ENCODE measurements at places on chromosomes 7 and 10.

GRCh38 chr10:83089335-83089734 is 1050.0 kb upstream of the GHITM start:
- no peak for DNase-seq

DNA sequence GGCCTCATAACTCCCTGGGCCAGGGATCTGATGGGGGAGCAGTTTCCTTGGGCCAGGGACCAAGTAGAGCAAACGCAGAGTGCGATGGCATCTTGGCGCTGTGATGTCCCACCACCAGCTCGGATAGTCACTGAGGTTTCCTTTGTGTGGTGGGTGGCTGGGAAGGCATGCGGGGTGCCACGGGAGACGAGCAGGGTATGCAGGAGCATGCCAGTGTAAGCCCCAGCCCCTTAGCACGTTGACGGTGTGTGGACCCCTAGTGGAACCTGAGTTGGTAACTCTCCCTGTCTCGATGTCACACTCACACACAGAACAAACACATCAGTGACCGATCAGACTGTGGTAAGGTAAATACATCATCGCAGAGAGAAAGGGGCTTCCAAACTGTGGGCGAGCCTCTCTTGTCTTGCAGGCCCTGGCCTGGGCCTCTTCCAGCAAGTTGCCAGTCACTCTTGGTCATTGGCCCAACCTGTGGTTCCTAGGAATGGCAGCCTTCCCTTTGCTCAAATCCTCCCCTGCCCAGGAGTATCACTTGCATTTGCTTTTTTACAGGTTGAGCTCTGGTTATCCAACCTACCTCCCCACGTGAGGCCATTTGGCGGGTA is 231.6 kb upstream of the GPR26 start:
- no peak for DNase-seq

DNA sequence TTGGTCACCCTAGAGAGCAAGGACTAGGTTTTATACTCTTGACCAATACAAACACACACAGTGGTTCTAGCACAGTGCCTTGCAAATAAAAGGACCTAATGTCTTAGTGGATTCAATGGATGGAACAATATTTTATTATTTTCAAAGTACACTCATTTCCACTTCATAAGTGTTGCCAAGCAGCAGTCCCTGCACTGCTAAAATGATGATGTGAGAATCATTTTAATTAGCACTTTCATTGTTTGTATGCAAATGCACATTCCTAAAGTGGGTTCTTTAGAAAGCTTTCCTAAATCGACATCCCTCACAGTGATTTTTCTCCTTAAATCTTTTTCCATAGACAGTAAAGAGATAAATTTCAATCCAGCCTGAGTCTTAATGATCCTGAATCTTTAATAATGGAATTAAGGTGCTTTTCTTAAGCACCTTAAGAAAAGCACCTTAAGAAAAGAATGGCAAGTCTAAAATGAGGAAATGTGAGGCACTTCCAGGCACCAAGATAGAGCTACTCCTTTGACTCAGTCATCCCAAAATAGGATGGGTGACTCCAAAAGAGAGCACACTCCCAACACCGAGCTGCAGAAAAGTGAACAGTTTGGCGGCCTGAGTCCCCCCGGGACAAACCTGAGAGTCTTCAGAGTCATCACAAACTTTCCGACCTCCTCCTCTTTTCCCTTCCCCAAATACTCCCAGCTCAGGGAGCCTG is 84.5 kb downstream of the SORBS1 start:
- DNase-seq, result peak; percentile 43

- no peak for DNase-seq
Measured at GRCh38 chr7:1368184-1368681, 91.0 kb downstream of the MICALL2 start.

- DNase-seq, result no peak
Measured at GRCh38 chr7:45328403-45328981, 170.9 kb downstream of the RAMP3 start.

GRCh38 chr7:124777268-124777667 is 11.7 kb upstream of the GPR37 start:
- DNase-seq, result no peak

GRCh38 chr7:47704936-47705335 is 123.0 kb upstream of the TNS3 start:
- DNase-seq, result no peak

DNA sequence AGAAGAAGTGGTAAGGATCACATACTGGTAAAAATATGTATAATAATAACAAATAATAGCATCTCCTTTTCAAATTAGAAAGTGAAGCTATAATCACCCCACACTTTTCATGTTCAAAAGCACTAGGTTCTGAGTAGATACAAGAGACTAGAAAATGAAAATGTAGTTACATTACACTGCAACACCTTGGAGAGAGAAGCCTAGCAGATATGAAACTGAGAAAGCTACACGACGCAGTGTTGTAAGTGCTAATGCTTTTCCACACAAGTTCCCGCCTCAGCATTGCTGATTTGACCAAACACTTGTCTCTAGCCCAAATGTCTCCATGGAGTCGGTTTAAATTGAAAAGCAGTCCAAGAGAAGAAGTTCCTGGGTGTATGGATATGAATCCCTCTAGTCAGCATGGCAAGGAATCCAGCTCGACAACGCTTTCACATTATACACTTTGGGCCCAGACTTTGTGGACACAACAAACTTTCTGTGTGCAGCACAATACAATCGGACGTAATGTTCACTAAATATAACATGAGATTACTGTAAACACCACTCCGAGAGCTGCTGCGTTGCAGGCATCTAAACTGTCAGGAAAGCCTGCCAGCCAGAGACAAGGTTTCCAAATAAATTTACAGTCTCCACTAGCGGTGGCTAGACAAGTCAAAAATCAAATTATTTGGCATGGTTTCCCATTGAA is 1.7 kb downstream of the PDE1C start:
- no peak for DNase-seq

GRCh38 chr10:115063701-115064658 is 29.2 kb upstream of the ATRNL1 start:
- no peak for DNase-seq

DNA sequence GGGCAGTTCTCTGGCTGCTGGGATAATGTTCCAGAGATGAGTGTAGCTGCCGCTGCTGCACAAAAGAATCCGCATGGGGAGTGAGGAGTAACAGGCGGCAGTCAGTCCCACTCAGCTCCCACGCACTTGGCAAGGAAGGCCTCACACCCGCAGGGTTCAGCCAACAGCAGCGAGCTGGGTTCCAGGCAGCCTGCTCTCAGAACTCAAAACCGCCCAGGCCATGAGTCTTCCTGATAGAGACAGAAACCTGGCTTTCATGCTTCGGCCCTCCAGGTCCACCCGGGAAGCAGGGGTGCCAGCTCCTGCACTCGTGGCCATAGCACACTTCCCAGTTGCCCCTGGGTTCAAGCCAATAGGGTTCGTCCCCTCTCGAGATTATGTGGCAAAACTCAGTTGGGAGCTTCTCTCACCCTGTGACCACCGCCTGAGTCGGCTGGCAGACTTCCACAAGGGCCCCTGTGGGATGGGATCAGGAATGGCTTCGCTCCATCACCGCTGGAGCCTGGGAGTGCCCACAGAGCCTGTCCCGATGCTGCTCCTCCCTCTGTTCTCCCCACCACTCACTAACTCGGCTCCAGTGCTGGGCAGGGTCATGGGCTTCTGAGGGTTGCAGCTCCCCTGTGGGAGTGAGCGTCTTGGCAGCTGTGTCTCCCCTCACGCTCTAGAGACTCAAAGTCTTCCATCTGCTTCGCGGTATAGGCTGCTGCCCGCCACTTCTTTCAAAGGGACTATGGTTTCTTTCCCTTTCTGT is 20.6 kb downstream of the CLRN3 start:
- no peak for DNase-seq

- no peak for DNase-seq
Measured at GRCh38 chr7:120743128-120743527, 114.8 kb downstream of the TSPAN12 start.

DNA sequence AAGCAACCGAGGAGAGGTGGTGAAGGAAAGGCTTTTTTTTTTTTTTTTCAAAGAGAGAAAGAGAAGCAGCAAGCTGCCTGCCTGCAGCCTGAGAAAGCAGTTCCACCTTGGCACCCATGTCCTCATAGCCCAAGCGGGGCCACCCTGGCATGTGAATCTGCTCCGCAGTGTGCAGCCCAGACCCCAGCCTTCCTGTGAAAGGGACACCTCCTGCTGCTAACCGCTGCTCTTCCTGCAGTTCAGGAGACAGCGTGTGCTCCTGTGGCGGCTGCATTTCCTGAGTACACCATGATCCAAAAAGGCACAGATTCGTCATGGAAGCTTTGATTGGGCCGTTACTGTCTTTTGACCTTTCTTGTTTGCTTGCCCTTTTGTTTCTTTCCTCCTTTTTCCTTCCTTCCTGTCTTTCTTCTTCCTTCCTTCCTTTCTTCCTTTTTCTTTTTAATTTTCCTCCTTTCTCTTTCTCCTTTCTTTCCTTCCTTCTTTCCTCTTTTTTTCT is 38.1 kb downstream of the IKZF1 start:
- no peak for DNase-seq

- DNase-seq, result no peak
Measured at GRCh38 chr7:20741801-20742200, 44.9 kb downstream of the SP8 start.

DNA sequence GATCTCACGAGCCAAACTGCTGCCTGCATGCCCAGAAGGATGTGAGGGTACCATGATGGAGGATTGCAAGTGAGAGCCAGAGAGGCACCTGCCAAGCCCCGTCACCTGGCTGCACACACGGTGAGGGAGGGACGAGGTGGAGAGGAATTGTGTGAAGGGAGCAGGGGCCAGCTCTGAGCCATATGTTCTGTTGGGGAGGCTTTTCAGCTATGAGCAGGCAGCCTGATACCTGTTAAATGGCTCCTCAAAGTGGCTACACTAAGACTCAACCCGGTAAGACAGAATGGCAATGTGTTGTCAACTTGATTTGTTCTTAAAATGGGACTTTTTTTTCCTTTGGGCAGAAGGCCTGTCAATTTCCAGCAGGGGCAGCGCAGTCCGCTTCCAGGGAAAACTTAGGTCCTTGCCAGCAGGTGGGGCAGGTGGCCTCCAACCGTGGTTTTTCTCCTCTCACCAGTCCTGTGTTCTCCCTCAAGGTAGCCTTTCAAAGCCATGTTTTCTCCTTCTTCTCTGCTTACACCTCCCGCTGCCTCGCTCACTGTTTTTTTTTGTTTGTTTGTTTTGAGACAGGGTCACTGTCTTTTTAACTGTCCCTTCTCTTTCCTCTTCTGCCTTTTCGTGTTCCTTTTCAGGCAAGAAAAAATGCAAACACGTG is 57.7 kb upstream of the ZNRF2 start:
- no peak for DNase-seq

DNA sequence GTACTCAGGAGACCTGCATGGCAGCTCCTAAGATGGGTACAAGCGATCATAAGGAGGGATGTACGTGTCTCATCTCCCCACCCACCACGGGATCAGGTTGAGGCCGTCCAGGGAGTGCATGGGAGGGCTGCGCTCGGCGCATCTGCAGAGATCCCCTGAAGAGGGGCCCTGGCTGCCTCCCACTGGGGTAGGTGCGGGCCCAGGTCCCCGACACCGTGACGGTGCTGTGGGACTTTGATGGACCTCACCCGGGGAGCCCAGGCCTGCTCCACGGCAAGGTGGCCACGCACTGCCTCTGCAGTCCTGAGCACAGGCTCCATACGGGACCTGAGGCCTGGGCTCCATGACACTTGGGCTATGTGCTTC is 12.7 kb downstream of the GET4 start:
- DNase-seq, result no peak

Data from globus pallidus (tissue), 1 donor.